ENCODE measurements at places on chromosomes 6 and 20. TPM values are rescaled to one million over a fixed set of nuclear protein-coding genes. Genes with fewer than 3 reads are reported as not detected.

Gene MYB
- total RNA-seq: 5.0 TPM

Gene POU5F1
- total RNA-seq: 13.6 TPM

Gene SRXN1
- total RNA-seq: 30.1 TPM

Gene BTN1A1
- not detected for total RNA-seq

Gene CYP24A1
- total RNA-seq: 0.44 TPM

Gene HLA-DRB5
- 62.6 TPM for total RNA-seq

Gene GINS1
- 0.78 TPM for total RNA-seq

Gene AVP
- total RNA-seq: not detected

Gene RNF217
- total RNA-seq: 14.6 TPM

Gene STXBP5
- 19.8 TPM for total RNA-seq

Gene PEX7
- total RNA-seq: 9.2 TPM

Gene TRIM15
- total RNA-seq: 0.30 TPM

Gene SLC17A2
- not detected for total RNA-seq

Gene ADAM33
- 4.3 TPM for total RNA-seq

Gene PSORS1C1
- total RNA-seq: 3.8 TPM

Gene PRL
- 0.14 TPM for total RNA-seq

Gene FUT9
- not detected for total RNA-seq

Gene MCM9
- total RNA-seq: 31.1 TPM

Gene SIGLEC1
- 63.8 TPM for total RNA-seq

Gene ZNF341
- 4.1 TPM for total RNA-seq

Gene HNF4A
- total RNA-seq: under 0.01 TPM

Gene CST5
- not detected for total RNA-seq

Gene ENPP5
- 10.5 TPM for total RNA-seq

Gene CDH26
- 4.0 TPM for total RNA-seq
